ENCODE measurements at places on chromosomes 16 and 17. TPM values are rescaled to one million over a fixed set of nuclear protein-coding genes. Genes with fewer than 3 reads are reported as not detected.

DNA sequence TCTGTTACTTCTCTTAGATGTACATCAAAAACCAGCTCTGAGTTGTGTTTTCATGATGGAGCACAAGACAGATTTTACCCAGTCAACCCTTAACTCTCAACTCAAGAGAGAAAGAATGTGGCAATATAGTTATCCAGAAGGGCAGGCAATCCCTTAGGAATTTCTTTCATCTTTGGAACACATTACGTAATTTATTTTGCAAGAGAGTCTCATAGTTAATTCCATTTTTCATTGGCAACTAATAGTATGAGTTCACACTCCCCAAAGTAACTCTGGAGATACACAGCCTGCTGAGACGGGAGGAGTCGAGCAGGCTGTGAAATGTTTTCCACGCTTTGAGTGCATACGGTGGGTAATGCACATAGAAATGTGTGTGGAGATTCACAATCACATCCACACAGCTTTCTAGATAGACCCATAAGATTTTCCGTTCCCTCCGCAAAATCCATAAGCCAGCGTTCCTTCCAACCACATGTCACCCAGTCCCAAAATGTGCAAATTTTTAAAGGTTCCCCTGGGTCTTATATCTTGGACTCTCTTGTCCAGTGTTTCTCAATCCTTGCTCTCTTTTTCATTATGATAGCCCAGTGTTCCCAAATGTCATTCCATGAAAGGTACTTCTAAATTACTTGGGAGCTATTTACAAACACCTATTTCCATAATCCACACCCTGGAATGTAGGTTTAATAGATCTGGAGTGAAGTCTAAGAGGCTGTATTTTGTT is 8.4 kb upstream of the CDRT4 start:
- peak; percentile 85 for DNase-seq

DNA sequence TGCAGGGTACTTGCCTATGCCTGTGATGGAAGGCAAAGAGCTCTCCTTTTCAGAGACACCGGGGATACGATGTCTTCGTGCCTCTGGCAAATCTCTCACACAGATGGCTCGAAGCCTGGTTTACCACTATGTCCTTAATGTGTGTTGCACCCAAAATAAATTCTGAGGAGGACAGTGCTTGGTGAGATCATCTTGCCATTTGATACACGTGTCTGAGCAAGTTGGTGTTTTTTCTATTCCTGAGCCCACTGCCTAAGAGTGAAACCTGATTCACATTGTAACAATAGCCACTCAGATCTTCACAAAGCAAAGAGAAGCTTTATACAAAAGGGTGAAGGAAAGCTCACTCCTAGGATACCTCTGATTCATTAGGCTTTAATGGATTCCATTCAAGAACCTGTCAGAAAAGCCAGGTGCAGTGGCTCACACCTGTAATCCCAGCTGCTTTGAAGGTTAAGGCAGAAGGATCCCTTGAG is 33.1 kb upstream of the AKAP1 start:
- no peak for DNase-seq

DNA sequence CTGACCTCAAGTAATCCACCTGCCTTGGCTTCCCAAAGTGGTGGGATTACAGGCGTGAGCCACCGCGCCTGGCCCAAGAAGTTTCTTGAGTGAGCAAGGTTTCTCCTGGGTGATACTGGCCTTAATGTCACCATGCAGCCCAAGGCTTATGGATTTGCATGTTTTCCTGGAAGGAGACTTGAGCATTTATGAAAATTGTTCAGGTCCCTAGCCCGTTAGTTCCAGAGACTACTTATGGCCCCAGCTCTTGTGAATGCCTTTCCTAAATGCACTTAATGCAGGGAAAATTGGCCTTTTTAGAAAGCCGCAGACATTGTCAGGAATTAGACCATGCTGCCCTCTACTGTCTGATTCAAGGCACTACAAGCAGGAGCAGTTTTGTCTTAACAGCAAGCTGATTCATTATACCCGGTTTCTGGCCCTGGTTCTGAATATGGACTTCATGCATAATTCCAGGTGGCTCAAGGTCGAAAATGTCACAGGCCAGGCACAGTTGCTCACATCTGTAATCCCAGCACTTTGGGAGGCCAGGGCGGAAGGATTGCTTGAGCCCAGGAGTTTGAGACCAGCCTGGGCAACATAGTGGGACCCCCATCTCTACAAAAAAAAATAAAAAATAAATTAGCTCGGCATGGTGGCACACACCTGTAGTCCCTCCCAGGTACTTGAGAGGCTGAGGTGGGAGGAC is 91.3 kb downstream of the SNX29 start:
- peak; percentile 87 for DNase-seq

DNA sequence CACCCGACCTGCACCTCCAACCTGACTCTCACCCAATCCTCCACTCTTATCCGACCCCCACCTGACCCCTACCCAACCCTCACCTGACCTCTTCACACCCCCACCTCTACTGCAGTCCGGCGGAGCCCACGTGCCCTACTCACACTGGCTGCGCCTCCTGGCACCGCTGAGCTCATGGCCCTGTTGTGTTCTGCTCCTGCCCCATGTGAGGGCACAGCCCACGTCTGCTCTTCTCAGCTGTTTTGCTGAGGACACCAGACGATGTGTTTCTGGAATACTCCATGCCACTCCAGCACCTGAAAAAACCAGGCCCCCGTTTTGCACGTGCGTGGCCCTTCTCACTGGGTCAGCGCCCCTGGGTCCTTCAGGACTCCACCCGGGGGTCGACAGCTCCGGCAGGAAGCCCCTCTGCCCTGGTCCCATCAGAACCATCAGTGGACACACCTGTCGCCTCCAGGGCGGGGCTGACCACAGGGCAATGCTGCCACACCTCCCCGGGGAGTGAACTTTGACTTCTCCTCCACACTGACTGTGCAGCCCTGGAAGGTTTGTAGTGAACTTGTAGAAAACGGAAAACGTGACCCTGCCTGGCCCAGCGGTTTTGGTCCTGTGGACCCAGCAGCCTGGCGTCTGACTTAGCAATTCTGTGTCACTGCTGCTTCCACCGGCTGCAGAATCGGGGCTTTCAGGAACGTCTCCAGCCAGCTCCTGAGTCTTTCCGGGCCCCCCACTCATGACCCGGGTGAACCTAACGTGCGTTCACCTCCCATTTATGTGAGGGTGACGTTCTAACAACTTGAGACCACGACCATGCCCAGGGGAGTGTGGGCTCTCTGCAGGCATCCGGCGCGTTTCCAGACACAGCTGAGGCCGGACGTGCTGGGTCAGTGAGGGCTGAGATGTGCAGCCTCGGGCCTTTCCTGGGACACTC is 5.7 kb upstream of the RAB40B start:
- no peak for DNase-seq

GRCh38 chr16:56411624-56412023 is 13.7 kb downstream of the AMFR start:
- no peak for DNase-seq

- no peak for DNase-seq
These were observed 29.4 kb upstream of the POLR3E start for GRCh38 chr16:22267764-22268163.

DNA sequence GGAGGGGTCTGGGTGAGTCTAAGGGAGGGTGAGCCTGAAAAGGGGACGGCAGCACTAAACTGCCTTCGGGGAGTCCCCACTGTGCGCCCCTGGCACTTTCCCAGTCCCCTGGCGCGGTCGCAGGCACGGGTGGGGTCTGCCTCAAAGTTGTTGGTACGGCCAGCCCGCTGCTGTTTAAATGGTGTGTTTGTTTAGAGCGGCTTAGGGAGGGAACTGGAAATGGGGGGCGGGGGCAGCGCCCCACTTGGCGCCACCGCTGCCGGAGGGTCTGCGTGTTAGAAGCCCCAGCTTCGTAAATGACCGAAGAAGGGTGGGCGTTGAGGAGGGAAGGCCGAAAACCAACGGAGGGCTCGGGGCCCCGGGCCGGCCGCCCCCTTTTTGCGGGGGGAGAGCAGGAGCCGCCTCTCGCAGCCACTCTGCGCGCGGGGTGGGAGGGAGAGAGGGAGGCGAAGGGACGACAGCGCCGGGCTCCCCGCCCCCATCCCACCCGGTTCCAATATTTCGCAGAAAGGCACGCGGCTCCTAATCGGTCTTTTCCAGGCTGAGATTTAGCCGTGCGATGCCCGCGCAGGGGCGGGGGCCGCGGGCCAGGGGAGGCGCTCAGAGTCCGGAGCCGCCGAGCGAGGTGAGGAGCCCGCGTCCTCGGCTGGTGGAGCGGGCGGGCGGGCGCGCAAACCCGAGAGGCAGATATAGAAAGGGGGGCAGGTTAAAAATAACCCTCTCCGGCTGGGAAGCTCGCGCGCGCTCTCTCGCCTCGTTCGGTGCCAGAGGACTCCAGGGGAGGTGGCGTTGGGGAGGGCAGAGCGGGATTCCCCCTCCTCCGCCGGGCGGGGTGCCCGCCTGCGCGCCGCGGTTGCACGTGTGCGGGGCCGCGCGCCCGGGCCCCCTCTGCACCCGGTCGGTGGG is 54.9 kb downstream of the SREBF1 start:
- peak; percentile 65 for DNase-seq

- no peak for DNase-seq
These were observed 127.0 kb upstream of the NLRP1 start for GRCh38 chr17:5711344-5711743.

- DNase-seq, result no peak
These were observed 4.8 kb upstream of the PIRT start for GRCh38 chr17:10842658-10843057.

DNA sequence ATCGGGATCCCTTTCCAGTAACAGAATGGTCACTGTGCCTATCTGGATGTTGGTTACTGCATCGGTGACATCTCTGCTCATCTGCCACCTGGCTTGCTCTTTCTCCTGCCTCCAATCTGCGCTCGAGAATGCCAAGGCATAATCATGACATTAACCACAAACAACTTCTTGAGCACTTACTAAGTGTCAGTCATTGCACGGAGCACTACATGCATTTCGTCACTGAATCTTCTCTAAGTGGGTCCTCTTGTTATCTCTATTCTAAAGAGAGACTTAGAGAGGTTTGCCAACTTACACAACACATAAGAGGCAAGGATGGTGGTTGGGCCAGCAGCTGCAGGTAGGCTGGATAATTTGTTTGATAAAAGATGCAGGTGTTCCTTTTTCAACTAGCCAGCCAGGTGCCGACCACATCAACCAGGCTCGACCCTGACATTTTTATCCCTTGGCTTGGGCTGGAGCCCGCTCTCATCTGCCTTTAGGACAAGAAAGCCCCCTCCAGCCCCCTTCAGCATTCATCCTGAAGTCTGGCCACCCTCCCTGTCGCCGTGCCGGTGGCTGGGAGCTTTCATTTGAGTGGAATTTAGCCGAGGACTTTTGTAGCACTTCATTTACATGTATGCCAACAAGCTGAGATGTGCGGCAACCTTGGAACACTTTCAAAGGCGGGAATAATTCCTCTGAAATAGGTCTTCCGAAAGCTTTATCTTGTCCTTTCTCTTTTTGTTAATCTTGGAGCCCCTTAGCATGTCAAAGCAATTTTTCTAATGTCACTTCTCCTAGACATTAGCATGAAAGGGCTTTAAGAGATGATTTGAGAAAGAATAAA is 89.3 kb upstream of the NKD1 start:
- no peak for DNase-seq

DNA sequence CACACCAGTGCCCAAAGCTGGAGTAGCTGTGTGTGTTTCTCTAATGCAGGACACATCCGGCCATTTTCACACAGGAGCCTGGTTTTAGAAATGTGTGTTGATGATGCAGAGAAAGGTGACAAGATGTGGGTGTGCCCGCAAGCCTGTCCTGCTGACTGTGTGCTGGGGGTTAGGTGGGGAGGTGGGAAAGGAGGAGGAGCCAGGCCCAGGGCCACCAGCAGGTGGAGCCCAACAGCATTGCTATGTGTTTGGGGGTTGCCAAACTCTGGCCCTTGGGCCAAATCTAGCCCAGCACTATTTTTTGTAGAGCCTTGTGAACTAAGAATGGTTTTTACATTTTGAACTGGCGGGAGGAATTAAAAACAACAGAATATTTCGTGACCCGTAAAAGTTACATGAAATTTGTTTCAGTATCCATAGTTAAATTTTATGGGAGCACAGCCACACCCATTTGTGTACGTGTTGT is 61.7 kb upstream of the LGALS9 start:
- DNase-seq, result peak; percentile 74

DNA sequence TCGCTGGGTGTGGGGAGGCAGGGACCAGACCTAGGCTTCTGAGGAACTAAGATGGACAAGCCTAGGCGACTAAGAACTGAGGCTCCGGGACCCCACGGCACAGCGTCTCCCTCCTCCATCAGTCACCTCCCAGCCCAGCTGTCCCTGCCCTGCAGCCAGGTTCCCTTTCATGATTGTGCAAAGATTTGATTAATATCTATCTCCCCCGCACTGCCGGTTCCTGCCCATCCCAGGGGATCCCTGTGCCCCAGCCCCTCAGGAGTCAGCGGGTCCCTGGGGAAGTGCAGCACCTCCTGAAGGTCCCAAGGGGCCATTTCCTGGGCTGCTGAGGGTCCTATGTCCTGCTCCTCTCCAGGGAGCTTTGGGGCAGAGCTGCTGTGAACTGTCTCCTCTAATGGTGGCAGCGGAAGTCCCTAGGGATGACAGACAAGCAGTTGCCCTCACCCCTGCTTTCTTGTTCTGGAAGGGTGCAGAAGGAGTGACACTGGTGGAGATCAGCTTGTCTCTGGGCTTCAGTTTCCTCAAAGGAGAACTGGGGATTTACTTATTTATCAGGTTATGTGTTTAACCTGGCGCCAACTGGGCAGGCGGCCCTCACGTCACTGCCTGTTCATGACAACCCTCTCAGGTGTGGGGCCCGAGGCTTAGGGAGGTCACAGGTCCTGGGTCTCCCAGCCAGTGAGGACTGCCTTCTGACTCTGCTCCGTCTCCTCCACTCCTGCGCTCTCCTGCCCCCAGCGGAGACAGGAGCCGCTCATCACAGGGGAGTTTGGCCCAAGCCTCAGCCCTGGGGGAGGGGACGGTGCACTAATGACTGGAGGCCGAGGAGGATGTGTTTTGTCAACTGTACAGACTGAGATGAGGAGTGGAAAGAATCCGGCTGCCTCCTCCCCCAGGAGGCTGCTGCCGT is 1.9 kb upstream of the C16orf74 start:
- DNase-seq, result peak; percentile 52

GRCh38 chr17:1486802-1487695 is 5.4 kb downstream of the MYO1C start:
- peak; percentile 79 for DNase-seq

Gene FASN
- total RNA-seq, result 280 TPM

Gene SLFN12
- total RNA-seq, result 47.9 TPM

Gene GCGR
- not detected for total RNA-seq

Gene TBX2
- 12.5 TPM for total RNA-seq

Gene P3H4
- total RNA-seq, result 92.4 TPM

Measured in fibroblast of villous mesenchyme (primary cell).